ENCODE measurements at places on chromosomes 7 and 10. TPM values are rescaled to one million over a fixed set of nuclear protein-coding genes. Genes with fewer than 3 reads are reported as not detected.

STEAP1B gene
- polyA plus RNA-seq: not detected

ELFN1 gene
- 0.53 TPM for polyA plus RNA-seq

AGR3 gene
- 5.6 TPM for polyA plus RNA-seq

SEC61G gene
- 128 TPM for polyA plus RNA-seq

SPDYE5 gene
- not detected for polyA plus RNA-seq
